ENCODE measurements at places on chromosomes 2 and 18. TPM values are rescaled to one million over a fixed set of nuclear protein-coding genes. Genes with fewer than 3 reads are reported as not detected.

Gene C2orf66
- total RNA-seq = not detected

DNA sequence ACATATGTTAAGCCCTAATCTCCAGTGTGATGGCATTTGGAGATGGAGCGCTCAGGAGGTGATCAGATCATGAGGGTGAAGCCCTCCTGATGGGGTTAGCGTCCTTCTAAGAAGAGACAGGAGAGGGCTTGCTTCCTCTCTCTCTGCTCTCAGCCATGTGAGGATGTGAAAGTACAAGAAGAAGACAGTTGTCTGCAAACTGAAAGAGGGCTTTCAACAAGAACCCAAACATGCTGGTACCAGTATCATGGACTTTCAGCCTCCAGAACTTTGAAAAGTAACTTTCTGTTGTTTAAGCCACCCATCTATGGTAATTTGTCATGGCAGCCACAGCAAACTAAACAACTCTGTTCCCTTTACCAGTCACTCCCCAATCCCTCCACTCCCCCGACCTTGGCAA is 47.4 kb downstream of the CACNB4 start:
- no peaks in the 10 kb centered on the region for H3K4me1 ChIP-seq
- no peak overlapping the region for H3K27ac ChIP-seq
- DNase-seq = no peak
- no peak overlapping the region for H3K4me3 ChIP-seq
- H3K27me3 ChIP-seq = no peaks in the 10 kb centered on the region

Gene LYPD1
- not detected for total RNA-seq

DNA sequence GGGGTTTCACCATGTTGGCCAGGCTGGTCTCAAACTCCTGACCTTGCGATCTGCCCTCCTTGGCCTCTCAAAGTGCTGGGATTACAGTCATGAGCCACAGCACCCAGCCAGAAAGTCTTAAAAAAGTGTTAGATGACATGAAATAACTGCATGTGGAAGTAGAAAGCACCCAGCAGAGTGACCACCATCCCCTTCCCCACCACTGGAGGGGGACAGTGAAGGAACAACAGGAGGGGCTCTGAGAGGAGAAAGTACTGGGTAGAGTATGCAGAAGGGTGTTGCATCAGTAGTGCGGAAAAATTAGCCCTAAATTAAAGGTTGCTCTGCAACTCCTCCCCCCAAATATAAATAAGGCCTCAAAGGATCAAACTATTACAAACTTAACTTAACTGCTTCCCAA is 230.5 kb downstream of the ZNF521 start:
- no peak for DNase-seq
- no peak overlapping the region for H3K27ac ChIP-seq
- no peaks in the 10 kb centered on the region for H3K36me3 ChIP-seq
- H3K4me3 ChIP-seq = no peak overlapping the region

- H3K36me3 ChIP-seq = no peaks in the 10 kb centered on the region
- no peak overlapping the region for H3K27ac ChIP-seq
- no peak for DNase-seq
Observed at GRCh38 chr18:34358923-34359322, 134.2 kb upstream of the NOL4 start.

GRCh38 chr18:61530681-61531080 is 197.5 kb downstream of the CDH20 start:
- H3K4me3 ChIP-seq = no peak overlapping the region
- no peak for DNase-seq
- no peaks in the 10 kb centered on the region for H3K27me3 ChIP-seq
- no peak overlapping the region for H3K27ac ChIP-seq

GRCh38 chr2:63617366-63617765 is 28.6 kb downstream of the MDH1 start:
- no peaks in the 10 kb centered on the region for H3K4me1 ChIP-seq
- no peaks in the 10 kb centered on the region for H3K27me3 ChIP-seq
- H3K4me3 ChIP-seq = no peak overlapping the region
- H3K36me3 ChIP-seq = no peaks in the 10 kb centered on the region
- no peak overlapping the region for H3K27ac ChIP-seq

Gene UGT1A5
- total RNA-seq = not detected

Gene FRZB
- total RNA-seq = 0.69 TPM

Gene PUM2
- 70.2 TPM for total RNA-seq

- no peak for DNase-seq
- no peaks in the 10 kb centered on the region for H3K27me3 ChIP-seq
- H3K36me3 ChIP-seq = no peaks in the 10 kb centered on the region
- H3K27ac ChIP-seq = no peak overlapping the region
Observed at GRCh38 chr2:227256605-227257004, 68.4 kb upstream of the MFF start.

- no peak overlapping the region for H3K4me3 ChIP-seq
- peaks cover 8% of the 10 kb centered on the region for H3K4me1 ChIP-seq
- no peaks in the 10 kb centered on the region for H3K36me3 ChIP-seq
Observed at GRCh38 chr2:19649785-19650380, 251.9 kb downstream of the TTC32 start.

DNA sequence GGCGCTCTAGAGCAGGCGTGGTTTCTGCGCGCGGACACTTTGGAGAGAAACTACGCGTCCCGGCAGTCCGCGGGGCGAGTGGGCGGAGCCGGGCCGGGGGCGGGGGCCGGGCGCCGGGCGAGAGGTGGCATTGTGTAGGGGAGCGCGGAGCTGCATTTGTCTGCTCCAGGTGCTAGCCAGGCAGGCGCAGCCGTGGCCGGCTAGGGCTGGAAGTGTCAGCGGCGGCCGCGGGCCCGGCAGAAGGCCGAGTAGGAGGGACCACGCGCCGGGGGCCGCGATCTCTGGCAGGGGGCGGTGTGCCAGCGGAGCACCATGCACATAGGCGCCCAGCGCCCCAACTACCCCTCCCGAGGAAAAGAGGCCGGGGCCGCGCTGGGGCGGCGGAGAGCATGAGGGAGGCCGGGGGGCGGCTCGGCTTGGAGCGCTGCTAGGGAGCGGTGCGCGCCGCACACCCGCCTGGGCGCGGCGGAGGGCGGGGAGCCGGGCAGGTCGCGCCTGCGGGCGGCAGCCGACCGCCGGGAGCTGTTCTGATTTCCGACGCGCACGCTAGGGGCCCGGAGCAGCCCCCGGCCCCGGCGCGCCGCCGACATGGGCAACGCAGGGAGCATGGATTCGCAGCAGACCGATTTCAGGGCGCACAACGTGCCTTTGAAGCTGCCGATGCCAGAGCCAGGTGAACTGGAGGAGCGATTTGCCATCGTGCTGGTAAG is at the start of gene FMNL2:
Gene FMNL2 (plus strand): TSS at position 159 of the 710 bp plus-strand sequence.
- H3K36me3 ChIP-seq = no peaks in the 10 kb centered on the region
- DNase-seq = peak; percentile 88
- peak within 1 kb of the TSS; percentile 72 for H3K27ac ChIP-seq
- no peaks in the 10 kb centered on the region for H3K27me3 ChIP-seq
- peak within 1 kb of the TSS; percentile 94 for H3K4me3 ChIP-seq
- H3K4me1 ChIP-seq = no peaks in the 10 kb centered on the region

DNA sequence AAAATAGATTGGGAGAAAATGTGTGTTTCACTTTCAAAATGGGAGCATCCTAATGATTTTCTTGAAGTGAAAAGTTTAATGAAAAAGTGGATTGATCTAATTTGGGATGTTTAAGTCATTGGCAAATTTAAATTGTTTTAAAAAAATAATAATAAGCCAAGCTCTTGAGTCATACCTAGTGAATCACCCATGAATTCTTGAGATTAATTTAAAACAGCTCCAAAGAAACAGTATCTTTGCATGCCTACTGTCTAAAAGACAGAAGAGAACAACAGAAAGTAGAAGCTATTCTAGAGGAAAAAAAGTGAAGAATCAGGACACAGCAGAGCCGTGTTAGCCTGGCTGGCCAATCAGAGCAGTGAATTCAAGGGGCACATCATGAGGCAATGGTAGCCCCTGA is 7.7 kb downstream of the ACVR1C start:
- DNase-seq = no peak
- H3K27ac ChIP-seq = no peak overlapping the region
- H3K4me3 ChIP-seq = no peak overlapping the region
- no peaks in the 10 kb centered on the region for H3K4me1 ChIP-seq
- H3K27me3 ChIP-seq = no peaks in the 10 kb centered on the region

Gene SCTR
- not detected for total RNA-seq

Gene PROKR1
- total RNA-seq = not detected

DNA sequence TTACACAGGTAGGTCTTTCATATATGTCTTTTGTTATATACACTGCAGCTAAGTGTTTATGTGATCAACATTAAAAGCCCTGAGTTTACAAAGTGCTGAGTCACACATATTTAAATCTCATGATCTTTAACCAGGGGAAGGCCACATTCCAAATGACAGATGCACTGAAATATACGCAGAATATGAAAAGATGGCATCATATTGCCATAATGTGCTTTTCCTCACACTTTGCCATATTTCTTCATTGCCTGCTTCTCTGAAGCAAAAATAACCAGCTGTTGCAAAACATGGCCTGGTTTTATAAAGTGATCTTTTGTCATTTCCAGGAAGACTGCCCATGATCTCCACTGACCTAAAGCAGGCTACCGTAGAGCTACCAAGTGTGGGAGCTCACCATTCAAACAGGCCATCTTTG is 93.5 kb upstream of the MAPRE2 start:
- H3K4me3 ChIP-seq = no peak overlapping the region
- no peaks in the 10 kb centered on the region for H3K36me3 ChIP-seq
- H3K27ac ChIP-seq = no peak overlapping the region
- no peaks in the 10 kb centered on the region for H3K4me1 ChIP-seq
- no peak for DNase-seq

DNA sequence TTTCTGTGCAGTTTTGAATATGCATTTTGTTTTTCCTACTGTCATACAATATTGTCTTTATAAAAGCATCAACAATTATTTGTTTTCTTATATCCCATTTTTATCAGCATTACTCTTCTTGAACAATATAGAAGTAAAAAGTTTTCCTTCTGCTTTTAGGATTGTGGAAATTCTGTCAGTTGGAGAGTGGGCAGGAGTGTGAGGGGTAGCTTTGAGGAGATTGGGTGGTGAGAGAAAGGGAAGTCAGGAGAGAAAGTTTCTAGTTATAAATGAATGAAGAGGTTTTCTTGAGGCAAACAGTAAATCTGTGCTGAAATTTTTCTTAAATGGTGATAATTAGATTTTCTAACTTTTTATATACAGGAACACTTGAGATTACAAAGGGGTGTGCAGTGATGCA is 151.7 kb upstream of the NOSTRIN start:
- no peak overlapping the region for H3K27ac ChIP-seq
- H3K36me3 ChIP-seq = no peaks in the 10 kb centered on the region
- no peak overlapping the region for H3K4me3 ChIP-seq

DNA sequence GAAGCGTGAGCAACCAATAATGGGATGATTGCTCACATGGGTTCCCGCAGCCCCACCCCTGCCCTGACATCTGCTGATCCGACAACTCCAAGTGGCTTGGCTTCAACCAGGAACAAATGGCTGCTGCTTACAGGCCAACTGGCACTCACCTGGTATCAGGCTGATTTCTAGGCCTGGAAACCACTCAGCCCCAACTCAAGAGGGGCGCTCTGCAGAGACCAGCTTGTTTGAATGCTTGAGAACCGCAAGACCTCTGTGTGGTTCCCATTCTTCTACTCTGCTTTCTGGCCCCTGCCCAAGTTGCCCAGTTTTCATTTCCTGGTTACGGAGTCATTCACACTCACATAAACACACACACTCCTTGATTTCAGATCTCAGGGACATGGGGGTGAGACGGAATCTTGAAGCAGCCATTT is 52.0 kb downstream of the TNP1 start:
- H3K4me3 ChIP-seq = no peak overlapping the region
- no peaks in the 10 kb centered on the region for H3K36me3 ChIP-seq
- peaks cover 5% of the 10 kb centered on the region for H3K4me1 ChIP-seq
- H3K27me3 ChIP-seq = no peaks in the 10 kb centered on the region

Gene NOL4
- not detected for total RNA-seq

DNA sequence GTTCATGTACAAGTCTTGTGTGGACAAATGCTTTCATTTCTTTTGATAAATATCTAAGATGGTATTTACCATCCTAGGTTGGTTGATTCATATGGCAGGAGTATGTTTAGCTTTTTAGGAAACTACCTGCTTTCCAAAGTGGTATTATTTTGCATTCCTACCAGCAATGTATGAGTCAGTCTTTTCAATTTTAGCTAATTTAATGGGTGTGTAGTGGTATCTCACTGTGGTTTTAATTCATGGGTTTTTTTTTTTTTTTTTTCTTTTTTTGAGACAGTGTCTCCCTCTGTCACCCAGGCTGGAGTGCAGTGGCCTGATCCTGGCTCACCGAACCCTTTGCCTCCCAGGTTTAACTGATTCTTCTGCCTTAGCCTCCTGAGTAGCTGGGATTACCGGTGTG is 4.2 kb downstream of the ZNF512 start:
- peaks cover 29% of the 10 kb centered on the region for H3K4me1 ChIP-seq
- no peak overlapping the region for H3K4me3 ChIP-seq
- no peak for DNase-seq
- H3K27me3 ChIP-seq = no peaks in the 10 kb centered on the region
- no peaks in the 10 kb centered on the region for H3K36me3 ChIP-seq

- H3K36me3 ChIP-seq = no peaks in the 10 kb centered on the region
- peak overlapping the region; percentile 33 for H3K27ac ChIP-seq
- peaks cover 31% of the 10 kb centered on the region for H3K4me1 ChIP-seq
- DNase-seq = no peak
- no peaks in the 10 kb centered on the region for H3K27me3 ChIP-seq
Observed at GRCh38 chr2:21270083-21270491, 146.3 kb downstream of the TDRD15 start.

DNA sequence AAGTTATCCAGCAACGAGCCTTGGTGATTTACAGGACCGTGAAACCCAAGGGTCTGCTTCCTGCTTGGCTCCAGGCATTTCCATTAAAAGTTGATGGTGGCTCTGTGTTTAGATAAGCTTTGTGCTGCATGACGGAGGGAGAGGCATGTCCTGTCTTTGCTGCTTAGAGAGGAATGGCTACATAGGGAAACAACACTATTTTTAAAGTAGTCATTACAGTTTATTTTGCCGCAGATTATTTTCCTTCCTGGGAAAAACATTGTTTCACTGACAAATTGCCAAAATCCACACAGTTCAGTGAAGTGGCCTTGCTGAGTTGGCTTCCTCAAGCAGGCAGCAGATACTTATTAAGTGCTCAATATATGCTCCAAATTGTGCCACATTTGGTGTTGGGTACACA is 98.5 kb downstream of the THSD7B start:
- no peaks in the 10 kb centered on the region for H3K27me3 ChIP-seq
- no peak for DNase-seq

DNA sequence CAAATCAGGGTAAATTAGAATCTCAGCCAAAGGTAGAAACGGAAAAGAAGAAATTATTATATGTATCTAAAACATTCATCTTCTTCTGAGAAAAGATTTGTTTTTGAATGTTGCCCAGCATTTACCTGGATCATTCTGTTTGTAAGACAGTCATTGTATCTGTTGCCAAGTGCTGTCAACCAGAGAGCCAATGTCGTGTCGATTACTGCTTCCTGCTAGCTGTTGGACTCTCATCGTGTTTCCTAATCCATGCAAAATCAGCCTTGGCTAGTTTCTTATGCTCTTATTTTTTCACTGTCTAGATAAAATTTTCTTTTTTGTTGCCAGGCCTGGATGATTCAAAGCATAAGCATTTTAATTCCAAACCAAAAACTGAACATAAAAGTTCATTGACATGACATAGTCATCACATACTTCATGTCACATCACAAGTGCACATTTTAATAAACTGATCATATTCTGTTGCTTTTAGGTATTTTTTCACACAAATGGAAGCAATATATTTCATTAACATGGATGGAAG is 202.3 kb downstream of the KCNH7 start:
- no peak for DNase-seq
- H3K4me1 ChIP-seq = no peaks in the 10 kb centered on the region
- H3K27ac ChIP-seq = no peak overlapping the region
- H3K27me3 ChIP-seq = no peaks in the 10 kb centered on the region
- H3K36me3 ChIP-seq = no peaks in the 10 kb centered on the region

Gene DOCK10
- 1.8 TPM for total RNA-seq

- H3K36me3 ChIP-seq = no peaks in the 10 kb centered on the region
- H3K27me3 ChIP-seq = no peaks in the 10 kb centered on the region
- H3K27ac ChIP-seq = peak overlapping the region; percentile 94
- H3K4me1 ChIP-seq = peaks cover 51% of the 10 kb centered on the region
- H3K4me3 ChIP-seq = peak overlapping the region; percentile 49
Observed at GRCh38 chr18:3604498-3605408, 154.8 kb downstream of the TGIF1 start.
